ENCODE measurements at places on chromosomes 1 and 21. TPM values are rescaled to one million over a fixed set of nuclear protein-coding genes. Genes with fewer than 3 reads are reported as not detected.

Gene EFNA3
- total RNA-seq, result 8.8 TPM

DNA sequence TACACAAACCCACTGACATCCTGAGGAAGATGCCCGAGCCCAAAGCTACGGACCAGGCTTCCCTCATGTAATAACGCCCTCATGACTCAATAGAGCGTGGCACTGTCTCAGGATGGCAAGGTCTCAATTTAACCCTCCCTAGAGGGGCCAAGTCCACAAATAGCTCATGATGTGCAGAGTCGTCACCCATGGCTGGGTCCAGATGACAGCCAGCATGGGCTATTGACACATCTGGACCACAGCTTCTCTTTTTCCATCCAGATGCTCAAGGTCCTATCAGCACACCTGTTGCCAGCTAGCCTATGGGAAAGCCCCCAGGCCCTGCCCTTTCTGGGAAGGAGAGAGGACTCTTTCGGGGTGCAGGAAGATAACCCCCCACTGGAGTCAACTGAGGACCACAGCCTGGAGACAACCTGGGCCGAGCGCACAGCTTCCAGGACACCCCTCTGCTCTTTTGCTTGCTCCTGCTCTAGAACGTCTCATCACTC, 2.8 kb downstream of the LAPTM5 start:
- peaks cover 67% of the 10 kb centered on the region for H3K4me1 ChIP-seq
- H3K27ac ChIP-seq, result no peak overlapping the region
- H3K4me3 ChIP-seq, result no peak overlapping the region
- H3K27me3 ChIP-seq, result no peaks in the 10 kb centered on the region

Gene TFF2
- 0.52 TPM for total RNA-seq

Gene UBE2U
- total RNA-seq, result not detected

DNA sequence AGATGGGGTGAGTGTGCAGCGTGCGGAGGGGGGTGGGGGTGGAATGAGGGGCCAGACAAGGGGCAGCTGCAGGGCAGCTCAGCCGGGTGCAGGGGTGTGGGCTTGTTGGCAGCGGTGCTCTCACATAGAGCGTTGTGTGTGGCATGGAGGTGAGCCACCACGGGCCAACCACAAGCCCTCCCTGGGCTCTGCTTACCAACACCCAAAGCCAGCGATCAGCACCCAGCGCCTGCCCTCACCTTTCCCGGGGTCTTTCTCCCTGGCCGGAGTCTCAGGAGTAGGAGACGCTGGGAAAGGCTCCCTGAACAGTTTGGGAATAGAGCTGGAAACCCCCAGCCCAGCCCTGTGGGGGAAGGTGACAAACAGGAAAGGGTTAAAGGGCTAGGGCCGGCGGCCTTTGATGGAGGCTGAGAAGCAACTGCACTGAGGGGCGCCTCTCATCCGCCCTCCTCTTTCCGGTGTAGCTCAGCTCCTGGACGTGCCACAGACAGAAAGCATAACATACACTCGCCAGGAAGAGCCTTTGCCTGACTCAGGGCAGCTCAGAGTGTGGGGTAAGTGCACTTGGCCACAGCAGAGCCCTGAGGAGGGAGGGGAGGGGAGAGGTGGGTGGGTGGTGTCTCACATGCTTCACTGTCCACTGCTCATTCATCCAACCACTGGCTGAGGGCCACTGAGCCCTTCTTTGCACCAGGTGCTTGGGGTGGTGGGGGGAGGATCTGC, 577 bp downstream of the IKBKE start:
- no peaks in the 10 kb centered on the region for H3K27me3 ChIP-seq
- H3K27ac ChIP-seq, result peak overlapping the region; percentile 47
- no peak for DNase-seq
- H3K36me3 ChIP-seq, result peaks cover 6% of the 10 kb centered on the region
- H3K4me1 ChIP-seq, result peaks cover 37% of the 10 kb centered on the region
- H3K4me3 ChIP-seq, result peak overlapping the region; percentile 71

Gene CHTOP
- 83.9 TPM for total RNA-seq

GRCh38 chr1:115475252-115475651, 137.2 kb upstream of the NGF start:
- H3K36me3 ChIP-seq, result no peaks in the 10 kb centered on the region
- no peak overlapping the region for H3K4me3 ChIP-seq
- DNase-seq, result no peak
- H3K27ac ChIP-seq, result peak overlapping the region; percentile 48

- DNase-seq, result peak; percentile 53
- H3K27ac ChIP-seq, result no peak overlapping the region
- H3K4me1 ChIP-seq, result peaks cover 3% of the 10 kb centered on the region
- no peaks in the 10 kb centered on the region for H3K36me3 ChIP-seq
- H3K4me3 ChIP-seq, result no peak overlapping the region
These were observed 9.7 kb downstream of the SMYD3 start for GRCh38 chr1:246497331-246497915.

DNA sequence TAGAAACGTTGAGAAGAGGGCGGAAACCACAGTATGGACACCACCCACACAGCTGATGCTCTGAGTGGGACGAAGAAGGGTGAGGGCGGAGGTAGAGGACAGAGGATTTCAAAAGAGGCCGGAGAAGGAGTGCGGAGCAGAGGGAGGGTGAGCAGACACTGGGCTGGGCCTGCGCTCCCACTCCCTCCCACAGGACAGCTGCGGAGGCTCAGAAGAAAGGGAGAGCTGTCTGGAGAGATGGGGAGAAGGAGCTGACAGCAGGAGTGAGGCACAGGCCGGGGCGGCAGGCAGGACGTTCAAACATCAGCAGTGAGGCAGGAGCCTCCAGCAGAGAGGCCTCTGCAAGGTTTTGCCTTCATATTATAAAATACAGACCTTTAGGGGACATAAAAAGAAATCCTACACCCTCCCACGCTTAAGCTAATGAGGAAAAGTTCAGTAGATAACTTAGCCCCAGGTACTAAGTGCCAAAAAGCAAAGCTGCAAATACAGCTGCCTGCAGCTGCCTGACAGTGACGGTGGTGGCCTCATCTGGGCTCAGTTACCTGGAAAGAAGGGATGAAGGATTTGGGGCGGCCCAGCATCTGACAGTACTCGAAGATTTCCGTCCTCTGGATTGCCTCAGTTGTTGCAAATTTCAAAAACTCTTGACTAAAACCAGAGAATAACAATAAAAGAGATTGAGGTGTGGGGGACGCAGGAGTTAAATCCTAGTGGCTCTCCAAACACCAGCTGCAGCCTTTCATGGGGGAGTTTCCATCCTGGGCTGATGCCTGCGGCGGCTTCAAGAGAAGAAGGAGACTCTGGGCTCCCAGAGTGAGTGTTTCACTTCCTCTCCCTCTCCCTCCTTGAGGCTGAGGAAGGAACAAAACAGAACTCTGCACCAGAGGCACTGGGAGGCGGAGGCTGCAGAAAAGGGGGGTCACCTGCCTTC, 25.6 kb downstream of the SEC16B start:
- no peaks in the 10 kb centered on the region for H3K4me1 ChIP-seq
- H3K4me3 ChIP-seq, result no peak overlapping the region
- DNase-seq, result no peak
- no peaks in the 10 kb centered on the region for H3K27me3 ChIP-seq

DNA sequence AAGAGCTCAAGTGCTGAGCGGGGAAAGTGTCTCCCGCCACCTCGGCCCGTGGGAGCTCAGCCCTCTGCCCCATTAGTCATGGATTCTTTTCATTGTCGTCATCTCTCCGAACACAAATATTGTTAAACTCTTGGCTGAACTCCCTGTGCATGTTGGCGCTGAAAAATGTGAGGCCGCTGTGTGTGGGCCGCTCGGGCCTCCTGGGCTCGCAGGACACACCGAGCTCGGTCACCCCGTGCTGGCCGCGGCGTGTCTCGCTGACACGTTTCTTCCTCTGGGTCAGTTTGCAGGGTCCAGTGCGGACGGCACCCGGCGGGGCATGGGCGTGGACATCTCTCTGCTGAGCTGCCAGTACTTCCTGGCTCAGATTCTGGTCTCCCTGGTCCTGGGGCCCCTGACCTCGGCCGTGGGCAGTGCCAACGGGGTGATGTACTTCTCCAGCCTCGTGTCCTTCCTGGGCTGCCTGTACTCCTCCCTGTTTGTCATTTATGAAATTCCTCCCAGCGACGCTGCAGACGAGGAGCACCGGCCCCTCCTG, 25.6 kb downstream of the SLC45A1 start:
- peaks cover 17% of the 10 kb centered on the region for H3K4me1 ChIP-seq
- peak overlapping the region; percentile 45 for H3K4me3 ChIP-seq
- DNase-seq, result peak; percentile 76

- no peaks in the 10 kb centered on the region for H3K36me3 ChIP-seq
- no peaks in the 10 kb centered on the region for H3K4me1 ChIP-seq
- DNase-seq, result no peak
- peaks cover 83% of the 10 kb centered on the region for H3K27me3 ChIP-seq
These were observed 39.6 kb upstream of the GRIK3 start for GRCh38 chr1:37073854-37074379.

GRCh38 chr1:200901796-200902444, 7.2 kb downstream of the INAVA start:
- H3K4me1 ChIP-seq, result peaks cover 25% of the 10 kb centered on the region
- no peak overlapping the region for H3K4me3 ChIP-seq
- no peak for DNase-seq

- H3K4me3 ChIP-seq, result peak overlapping the region; percentile 68
- no peak for DNase-seq
- peaks cover 30% of the 10 kb centered on the region for H3K4me1 ChIP-seq
- H3K27me3 ChIP-seq, result no peaks in the 10 kb centered on the region
- H3K27ac ChIP-seq, result no peak overlapping the region
These were observed 1.4 kb downstream of the LDLRAP1 start for GRCh38 chr1:25544819-25545218.

Gene AUNIP
- total RNA-seq, result 11.0 TPM

Gene LCE2A
- total RNA-seq, result not detected

Gene TNFRSF8
- not detected for total RNA-seq

Gene MPL
- total RNA-seq, result 0.76 TPM

DNA sequence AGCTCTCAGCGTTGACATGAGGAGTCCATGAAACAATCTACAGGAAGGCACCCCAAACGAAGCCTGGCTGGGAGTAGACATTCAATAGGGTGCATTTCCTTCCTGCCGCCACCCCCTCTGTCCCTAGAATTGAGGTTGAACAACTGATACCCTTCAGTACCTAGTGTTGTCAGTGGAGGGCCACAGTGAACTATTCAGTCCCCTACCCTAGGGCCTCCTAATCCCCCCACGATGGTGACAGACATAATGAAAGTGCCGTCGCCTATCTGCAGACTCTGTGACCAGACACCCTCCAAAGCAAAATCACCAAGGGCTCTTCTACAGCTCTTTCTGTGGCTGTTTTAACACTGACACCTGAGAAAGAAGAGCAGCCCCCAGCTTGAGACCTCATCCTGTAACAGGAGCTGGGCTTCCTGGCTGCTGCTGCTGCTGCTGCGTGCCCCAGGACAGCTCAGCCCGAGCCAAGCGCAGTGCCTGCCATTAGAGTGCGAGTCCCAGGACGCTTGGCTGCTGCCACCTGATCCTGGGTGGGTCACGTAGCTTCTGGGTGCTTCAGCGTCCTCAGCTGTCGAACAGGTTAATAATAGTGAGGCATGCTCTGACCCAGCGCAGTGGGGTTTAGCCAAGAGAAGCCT, 183.0 kb downstream of the ZBTB18 start:
- H3K4me3 ChIP-seq, result no peak overlapping the region
- no peaks in the 10 kb centered on the region for H3K36me3 ChIP-seq
- peaks cover 30% of the 10 kb centered on the region for H3K4me1 ChIP-seq
- DNase-seq, result no peak
- no peak overlapping the region for H3K27ac ChIP-seq

GRCh38 chr21:27047658-27048314, 80.9 kb upstream of the ADAMTS5 start:
- no peak for DNase-seq
- H3K4me1 ChIP-seq, result no peaks in the 10 kb centered on the region
- H3K36me3 ChIP-seq, result no peaks in the 10 kb centered on the region
- H3K27me3 ChIP-seq, result no peaks in the 10 kb centered on the region
- H3K27ac ChIP-seq, result no peak overlapping the region
